Psoas muscle (tissue), 8 donors: ENCODE measurements at places on chromosomes 6 and 20. TPM values are rescaled to one million over a fixed set of nuclear protein-coding genes. Genes with fewer than 3 reads are reported as not detected.

GRCh38 chr6:151141685-151142084 lies 98.1 kb upstream of the AKAP12 start:
- no peak for DNase-seq

The RIPPLY2 gene
- not detected for total RNA-seq

DNA sequence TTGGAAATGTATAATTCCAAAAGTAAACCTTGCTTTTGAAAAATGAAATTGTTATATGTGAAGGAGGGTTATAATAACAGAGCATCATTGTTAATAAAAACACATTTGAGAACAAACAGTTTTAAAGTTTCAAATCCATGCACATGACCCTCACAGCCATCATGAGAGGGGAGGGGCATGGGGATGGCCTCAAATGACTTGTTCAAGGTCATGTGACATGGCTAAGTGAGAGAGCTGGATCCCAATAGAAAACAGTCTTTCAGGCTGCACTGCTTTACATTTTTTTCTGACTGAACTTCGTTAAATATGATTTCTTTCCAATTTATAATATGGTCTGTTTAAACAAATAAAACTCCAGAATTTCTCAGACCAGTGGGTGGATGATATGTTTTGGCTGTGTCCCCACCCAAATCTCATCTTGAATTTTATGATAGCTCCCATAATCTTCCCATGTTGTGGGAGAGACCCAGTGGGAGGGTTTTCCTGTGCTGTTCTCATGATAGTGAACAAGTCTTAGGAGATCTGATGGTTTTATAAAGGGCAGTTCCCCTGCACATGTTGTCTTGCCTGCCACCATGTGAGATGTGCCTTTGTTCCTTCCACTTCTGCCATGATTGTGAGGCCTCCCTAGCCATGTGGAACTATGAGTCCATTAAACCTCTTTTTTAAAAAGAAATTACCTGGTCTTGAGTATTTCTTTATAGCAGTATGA lies 66.0 kb downstream of the DTD1 start:
- DNase-seq, result no peak

The TMEM217 gene
- total RNA-seq, result not detected

- DNase-seq, result no peak
Measured at GRCh38 chr20:8749101-8749500, 319.8 kb upstream of the PLCB4 start.
